ENCODE measurements at places on chromosomes 3 and 15.

DNA sequence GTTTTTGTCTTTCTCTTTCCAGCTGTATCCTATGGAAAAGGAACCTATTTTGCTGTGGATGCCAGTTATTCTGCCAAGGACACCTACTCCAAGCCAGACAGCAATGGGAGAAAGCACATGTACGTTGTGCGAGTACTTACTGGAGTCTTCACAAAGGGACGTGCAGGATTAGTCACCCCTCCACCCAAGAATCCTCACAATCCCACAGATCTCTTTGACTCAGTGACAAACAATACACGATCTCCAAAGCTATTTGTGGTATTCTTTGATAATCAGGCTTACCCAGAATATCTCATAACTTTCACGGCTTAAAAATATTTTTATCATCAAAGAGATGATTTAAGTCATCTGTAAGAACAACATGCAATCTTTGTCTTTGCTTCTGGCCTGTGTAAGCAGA lies 44.9 kb upstream of the PARP14 start:
- no peak for DNase-seq

DNA sequence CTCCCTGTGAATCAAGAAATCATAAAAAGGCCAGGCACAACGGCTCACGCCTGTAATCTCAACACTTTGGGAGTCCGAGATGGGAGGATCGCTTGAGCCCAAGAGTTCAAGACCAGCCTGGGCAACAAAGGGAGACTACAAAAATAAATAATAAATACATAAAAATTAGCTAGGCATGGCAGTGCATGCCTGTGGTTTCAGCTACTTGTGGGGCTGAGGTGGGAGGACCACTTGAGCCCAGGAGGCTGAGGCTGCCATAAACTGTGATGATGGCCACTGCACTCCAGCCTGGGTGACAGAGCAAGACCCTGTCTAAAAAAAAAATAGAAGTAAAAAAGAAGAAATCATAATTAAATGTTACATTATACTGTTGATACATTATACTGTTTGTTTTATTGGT lies 28.0 kb upstream of the DCUN1D1 start:
- no peak for DNase-seq

DNA sequence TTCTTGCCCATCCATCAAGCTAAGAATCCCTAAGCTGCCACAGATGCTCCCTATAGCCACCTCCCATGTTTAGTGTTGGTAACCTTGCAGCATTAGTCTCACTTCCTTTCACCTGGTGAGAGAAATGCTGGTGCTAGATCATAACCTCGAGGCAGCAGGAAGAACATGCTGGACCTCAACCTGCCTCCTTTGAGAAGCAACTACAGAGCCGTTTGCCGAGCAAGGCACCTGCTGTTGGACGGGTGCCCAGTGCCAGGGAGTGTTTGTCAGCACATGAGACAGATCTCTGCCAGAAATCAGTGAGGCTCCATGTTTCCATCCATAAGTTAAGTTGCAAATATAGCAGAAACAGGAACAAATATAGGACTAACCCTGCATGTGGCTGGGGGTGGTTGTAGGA lies 955.7 kb downstream of the TUSC7 start:
- peak; percentile 65 for DNase-seq

DNA sequence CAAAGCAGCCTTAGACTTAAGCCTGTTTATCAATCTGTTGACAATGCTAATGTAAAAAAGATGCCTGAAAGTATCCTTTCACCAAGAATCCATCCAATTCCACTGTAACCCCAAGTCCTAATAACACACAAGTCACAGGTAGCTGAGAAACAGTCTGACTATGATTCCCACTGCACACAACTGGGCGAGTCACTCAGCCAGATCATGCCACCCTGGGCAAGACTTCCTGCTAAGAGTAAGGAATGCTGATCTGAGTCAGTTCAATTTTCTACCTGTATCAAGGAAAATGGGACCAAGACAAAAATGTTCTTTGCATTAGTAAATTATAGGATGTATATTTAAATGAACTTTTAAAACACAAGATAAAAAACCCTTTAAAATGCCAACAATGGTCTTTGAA lies 33.3 kb downstream of the NPTN start:
- DNase-seq = no peak

DNA sequence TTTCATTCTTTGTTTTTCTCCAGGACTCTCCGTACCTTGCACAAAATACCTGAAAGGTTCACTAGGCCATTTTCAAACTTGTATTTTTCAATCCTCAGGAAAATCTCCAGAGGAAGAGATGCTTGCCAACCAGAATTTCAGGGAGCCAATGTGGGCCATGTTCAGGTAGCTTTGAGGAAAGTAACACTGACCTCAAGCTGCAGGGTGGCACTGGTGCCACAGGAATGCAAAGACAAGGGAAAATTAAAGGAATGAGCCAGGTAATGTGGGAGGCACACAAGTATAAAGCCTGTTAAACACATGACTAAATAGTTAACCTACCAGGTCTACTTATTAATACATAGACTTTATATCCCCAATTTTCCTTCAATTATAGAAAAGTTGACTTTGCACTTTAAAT lies 51.9 kb upstream of the GAP43 start:
- no peak for DNase-seq

DNA sequence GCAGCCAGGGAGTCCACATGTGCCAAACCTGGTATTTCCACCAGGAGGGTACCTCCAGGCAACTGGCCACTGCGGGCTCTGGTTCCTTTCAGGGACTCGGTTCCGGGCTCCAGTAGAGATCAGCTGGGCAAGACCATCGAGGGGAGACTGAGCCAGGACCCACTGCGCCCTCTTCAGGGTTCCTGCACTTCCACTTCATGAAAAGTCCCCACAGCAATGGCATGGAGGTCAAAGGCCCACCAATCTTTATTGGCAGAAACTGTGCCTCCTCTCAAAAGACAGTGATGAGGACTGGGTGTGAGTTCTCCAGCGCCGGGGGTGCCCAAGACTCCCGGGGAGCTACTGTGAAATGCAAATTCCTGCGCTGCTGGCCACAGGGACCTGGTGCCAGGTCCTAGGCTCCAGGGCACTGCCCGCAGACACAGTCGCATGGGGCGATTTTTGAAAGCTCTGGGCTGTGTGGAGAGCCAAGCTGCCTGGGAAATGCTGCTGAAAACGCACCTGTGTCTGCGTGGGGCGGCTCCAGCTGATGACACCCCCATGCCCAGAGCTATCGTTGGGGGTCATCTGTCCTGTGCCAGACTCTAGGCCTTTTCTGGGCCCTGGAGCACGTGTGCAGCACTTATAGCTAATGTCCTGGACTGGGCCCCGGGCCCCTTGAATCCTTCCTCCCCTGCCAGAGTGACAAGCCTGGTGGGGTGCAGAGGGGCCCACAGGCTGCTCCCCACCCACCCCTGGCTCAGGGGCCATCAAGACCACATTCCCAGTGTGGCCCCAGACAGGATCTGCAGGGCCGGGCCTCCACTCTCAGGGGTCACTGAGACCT lies 144.0 kb downstream of the NSMCE3 start:
- DNase-seq = peak; percentile 35

GRCh38 chr15:76196269-76197231 lies 114.7 kb downstream of the ETFA start:
- DNase-seq = no peak

DNA sequence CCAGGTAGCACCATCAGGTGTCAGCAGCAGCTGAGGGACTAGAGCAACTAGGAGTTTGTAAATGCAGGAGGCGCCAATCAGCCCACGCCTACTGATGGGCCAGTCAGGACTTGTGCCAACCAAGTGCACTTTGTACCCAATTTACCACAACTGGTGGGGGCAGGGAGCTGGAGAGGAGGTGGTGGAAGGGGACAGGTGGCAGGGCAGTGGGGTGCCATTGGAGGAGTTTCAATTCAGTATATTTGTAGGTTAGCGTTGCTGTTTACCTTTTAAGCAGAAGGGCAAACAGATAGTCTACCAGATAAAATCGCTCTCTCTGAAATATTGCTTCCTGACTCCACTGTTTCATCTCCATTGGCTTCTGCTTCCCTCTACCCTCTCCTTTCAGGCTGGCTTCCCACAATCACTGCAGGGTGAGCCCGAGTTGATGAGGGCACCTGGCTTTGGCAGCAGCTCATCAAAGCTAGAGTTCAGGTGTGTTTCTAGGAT lies 75.7 kb downstream of the TRIM69 start:
- no peak for DNase-seq

GRCh38 chr3:48397767-48398681 lies 26.0 kb downstream of the FBXW12 start:
- DNase-seq = no peak

GRCh38 chr15:84924077-84924731 lies 39.7 kb downstream of the SLC28A1 start:
- no peak for DNase-seq

GRCh38 chr3:190345878-190346277 lies 23.6 kb upstream of the CLDN1 start:
- DNase-seq = no peak

GRCh38 chr3:195869413-195870001 lies 38.8 kb downstream of the TNK2 start:
- peak; percentile 54 for DNase-seq

- DNase-seq = no peak
Observed at GRCh38 chr15:44713006-44713966, 2.0 kb downstream of the B2M start.

GRCh38 chr3:139630542-139630941 lies 47.2 kb downstream of the NMNAT3 start:
- DNase-seq = no peak

GRCh38 chr3:72860846-72861245 lies 12.6 kb upstream of the SHQ1 start:
- no peak for DNase-seq

- no peak for DNase-seq
Observed at GRCh38 chr3:21587894-21588293, 163.1 kb downstream of the ZNF385D start.

- DNase-seq = no peak
Observed at GRCh38 chr3:20105513-20106280, 65.5 kb downstream of the KAT2B start.

DNA sequence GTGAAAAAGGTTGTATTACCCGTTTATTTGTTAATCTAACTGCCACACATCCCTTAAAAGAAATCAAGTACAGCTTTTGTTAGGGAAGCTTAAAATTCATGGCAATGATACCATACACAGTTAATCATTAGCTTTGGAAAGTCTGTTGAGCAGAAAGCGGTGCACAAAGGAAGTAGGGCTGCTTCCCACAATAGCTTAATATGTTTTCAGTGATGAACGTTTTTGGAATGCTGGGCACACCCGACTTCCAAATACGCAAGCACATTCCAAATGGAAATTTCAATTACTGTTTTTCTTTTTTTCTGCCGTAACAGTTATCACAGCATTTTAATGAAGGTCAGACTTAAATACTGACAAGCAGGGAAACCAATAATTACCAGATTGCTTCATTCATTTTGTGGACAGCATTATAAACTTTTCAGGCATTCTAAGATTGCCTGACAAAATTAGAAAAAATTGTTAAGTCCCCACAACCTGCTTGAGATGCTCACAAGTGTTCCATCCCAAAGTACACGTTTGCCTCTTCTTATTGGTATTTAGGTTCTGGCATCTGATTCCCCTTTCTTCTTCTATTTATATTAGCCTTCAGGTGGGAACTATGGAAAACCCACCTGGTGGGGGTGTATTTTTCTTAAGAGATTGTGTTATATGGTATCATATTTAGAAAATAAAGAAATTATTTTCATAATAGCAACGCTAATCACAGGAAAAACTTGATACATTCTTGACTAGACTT lies 1.1 kb upstream of the ECT2 start:
- DNase-seq = no peak

DNA sequence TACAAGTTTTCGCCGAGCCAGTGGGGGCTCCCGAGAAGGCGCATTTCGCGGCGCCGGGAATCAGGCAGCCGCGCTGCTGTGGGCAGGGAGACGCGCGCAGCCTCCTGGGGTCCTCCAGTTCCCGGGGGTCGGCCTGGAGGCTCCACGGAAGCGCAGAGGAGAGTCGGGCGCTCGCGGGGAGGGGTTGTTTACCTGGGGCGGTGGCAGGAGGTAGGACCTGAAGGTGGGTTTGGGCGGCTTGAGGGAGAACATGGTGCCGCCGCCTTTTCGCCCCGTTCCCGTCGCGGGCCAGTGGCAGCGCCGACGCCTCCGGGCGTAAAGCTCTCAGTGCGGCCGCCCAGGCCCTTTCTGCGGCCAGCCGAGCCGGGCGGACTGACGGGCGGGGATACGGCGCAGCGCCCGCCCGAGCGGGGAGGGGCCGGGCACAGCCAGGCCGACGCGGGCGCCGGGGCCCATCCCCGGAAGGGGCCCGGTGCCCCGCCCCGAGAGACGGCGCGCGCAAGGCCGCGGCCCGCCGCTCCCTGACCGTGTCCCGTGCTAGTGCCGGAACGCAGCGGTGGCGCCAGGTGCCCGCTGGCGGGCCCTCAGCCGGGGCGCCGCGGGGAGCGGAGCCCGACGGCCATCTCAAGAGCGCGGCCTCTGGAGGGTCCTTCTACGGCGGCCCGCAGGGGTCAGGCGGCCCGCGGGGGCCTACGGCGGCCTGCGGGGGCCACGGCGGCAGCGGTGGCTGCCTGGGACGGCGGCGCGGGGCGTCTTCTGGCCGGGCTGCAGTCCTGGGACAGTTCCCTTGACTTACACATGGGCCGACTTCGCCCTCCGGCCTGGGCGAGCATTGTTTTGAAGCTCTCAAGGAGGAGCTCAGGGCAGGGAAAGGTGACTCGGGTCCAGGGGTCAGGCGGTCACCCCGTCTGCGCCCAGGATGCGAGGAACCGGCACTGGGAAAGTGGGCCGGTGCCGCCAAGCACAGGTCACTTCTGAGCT lies at the start of gene MTMR10:
TSS of gene MTMR10 (minus strand) at position 374 of the 981 bp plus-strand sequence. CDS start at position 252, 122 bp downstream.
- DNase-seq = peak; percentile 91

GRCh38 chr3:191972714-191973398 lies 511.9 kb downstream of the PYDC2 start:
- no peak for DNase-seq

GRCh38 chr3:178182337-178182779 lies 353.9 kb upstream of the KCNMB2 start:
- DNase-seq = no peak

DNA sequence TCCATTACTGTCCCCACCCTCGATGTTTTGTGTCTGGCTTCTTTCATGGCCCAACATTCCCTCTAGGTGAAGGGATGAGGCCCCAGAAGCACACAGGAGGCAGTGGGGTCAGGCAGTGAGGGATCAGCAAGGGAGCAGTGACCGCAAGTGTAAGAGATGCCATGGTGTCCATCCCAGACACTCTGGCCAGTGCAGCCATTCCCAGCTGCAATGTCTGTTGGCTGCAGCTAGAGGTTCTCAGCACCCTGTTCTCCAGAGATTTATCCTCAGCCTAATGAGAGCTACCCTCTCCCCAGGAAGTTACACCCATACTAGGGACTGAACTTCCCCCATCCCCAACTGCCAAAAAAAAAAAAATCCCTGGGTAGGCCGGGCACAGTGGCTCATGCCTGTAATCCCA lies 40.2 kb downstream of the TRANK1 start:
- DNase-seq = no peak

DNA sequence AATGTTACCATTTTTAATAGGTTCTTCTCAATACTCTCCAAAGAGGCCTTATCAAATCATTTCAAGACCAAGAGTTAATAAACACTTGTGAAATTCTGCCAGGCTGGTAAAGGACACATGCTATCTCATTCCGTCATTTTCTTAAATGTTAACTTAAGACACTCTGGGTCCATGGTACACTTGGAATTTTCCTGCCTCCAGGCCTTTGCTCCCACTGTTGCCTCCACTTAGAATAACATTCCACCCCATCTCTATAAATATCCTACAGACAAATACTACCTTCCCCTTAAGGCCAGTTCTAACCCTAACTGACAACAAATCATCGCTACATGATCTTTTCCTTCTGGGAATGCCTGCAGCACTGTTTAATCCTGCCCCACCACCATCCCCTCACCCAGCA lies 24.1 kb downstream of the MAGI1 start:
- DNase-seq = no peak
